ENCODE measurements at places on chromosomes 4 and X.

GRCh38 chrX:77450996-77451395 lies 3.8 kb downstream of the FGF16 start:
- no peak for DNase-seq

- DNase-seq, result no peak
Measured at GRCh38 chr4:176187624-176188023, 7.8 kb downstream of the SPATA4 start.

- DNase-seq, result no peak
Measured at GRCh38 chr4:79906303-79906702, 166.7 kb downstream of the ANTXR2 start.

DNA sequence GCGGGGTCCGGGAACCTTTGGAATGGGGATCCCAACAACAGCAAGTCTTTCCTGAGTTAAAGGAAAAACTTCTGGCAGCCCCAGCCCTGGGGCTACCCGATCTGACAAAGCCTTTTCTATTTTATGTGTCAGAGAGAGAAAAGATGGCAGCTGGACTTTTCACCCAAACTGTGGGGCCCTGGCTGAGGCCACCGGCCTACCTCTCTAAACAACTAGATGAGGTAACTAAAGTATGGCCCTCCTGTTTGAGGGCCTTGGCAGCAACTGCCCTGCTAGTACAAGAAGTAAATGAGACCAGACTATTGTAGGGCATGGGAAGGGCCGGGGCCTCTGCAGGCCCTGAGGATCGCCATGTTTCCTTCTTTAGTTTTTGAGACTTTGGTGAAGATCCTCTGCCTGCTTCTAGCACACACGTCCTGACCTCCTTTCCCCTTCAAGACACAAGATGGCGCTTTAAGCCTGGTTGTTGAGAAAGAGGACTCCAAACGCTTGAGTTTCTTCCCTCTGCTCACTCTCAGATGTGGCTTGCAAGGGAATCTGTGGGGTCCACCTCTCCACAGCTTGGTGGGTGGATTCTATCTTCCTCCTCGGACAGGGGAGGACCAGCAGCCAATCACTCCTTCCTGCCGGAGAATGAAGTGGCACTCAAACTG lies 18.5 kb upstream of the DRD5 start:
- peak; percentile 84 for DNase-seq

DNA sequence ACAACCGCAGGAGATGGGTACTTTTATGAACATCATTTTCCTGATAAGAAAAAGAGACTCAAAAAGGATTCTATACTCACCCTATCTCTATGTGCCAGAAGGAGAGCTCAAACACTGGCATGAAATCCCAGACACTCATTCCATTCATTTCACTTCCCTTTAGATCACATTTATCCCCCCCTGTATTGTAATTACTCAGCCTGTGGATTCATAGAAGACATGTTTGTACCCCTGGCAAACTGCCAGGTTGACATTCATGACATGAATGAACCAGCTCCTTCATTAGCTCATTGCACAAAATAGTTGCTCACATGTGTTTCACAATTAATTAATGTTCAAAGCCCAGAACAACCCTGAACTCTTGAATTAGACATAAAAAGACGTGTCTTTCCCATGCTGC lies 4.9 kb downstream of the SMR3A start:
- no peak for DNase-seq

GRCh38 chr4:138673053-138673452 lies 342.5 kb upstream of the NOCT start:
- DNase-seq, result no peak

GRCh38 chr4:156113138-156113765 lies 159.6 kb upstream of the CTSO start:
- no peak for DNase-seq

DNA sequence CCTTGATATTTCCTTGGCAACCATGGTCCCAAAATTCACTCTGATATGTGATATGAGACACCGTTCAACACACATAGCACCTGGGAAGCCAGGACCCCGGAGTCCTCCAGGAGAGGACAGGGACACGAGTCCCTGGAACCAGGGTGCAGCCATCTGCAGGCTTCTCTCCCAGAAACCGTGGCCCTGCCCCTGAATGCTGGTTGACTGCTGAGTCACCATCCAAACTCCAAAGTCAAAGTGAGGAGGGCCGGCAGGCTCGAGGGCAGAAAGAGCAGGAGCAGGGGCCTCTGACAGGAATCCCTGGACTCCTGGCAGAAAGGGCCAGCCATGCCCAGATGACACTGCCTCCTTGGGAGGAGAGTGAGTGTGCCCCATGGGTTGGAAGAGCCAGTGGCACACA lies 6.9 kb upstream of the PNMA6A start:
- DNase-seq, result no peak

GRCh38 chrX:134622056-134622812 lies 36.0 kb downstream of the PLAC1 start:
- DNase-seq, result no peak

DNA sequence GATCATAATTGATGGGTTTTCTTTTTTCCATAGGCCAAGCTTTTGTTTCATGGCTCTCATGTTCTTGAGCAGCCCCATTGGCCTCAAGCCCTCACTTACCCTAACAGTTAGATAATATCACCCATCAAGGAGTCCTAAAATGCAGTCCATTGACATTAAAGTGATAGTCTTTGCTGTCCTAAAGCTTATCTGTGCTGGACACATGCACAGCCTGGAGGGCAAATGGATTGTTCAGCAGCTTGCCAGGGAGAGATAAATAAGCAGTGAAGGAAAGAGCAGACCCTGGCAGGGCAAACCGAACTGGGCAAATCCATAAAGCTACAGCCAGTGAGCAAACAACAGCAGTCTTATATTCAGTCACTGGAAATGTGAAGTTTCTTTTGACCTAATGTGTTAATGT lies 199.6 kb upstream of the MID1 start:
- no peak for DNase-seq

- DNase-seq, result no peak
Measured at GRCh38 chrX:6505960-6506359, 29.0 kb downstream of the VCX3A start.

DNA sequence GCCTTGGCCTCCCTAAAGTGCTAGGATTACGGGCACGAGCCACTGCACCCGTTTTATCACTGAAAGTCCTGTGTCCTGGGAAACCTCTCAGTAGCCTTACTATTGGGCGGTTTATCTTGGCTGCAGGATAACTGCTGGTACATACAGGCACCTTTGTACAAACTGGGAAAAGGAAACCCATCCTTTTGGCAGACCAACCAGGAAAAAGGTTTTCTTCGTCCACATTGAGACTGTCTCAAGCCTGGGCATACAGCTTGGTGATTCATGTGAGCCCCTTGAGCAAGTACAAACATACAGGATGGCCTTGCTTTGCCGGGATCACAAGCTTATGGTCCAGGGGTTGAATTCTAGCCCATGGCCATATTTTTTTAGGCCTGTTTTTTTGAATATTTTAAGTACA lies 32.8 kb downstream of the RWDD4 start:
- DNase-seq, result no peak

DNA sequence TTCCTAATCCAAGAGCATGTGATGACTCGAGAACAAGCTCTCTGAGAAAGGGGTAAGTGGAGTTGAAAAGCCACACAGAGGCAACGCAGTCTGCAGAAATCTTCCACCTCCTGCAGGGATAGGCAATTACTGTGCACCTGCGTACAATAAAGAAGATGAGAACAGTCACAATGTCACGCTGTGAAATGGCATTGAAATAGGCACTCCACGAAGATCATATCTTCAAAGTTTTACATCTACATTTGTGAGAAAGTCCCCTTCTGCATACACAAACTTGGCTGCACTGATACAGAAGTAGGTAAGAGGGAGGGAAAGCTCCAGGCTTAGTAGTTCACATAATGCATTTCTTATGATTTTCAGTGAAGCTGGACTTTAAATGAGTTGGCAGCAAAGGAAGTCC lies 27.1 kb downstream of the DDX60L start:
- no peak for DNase-seq

DNA sequence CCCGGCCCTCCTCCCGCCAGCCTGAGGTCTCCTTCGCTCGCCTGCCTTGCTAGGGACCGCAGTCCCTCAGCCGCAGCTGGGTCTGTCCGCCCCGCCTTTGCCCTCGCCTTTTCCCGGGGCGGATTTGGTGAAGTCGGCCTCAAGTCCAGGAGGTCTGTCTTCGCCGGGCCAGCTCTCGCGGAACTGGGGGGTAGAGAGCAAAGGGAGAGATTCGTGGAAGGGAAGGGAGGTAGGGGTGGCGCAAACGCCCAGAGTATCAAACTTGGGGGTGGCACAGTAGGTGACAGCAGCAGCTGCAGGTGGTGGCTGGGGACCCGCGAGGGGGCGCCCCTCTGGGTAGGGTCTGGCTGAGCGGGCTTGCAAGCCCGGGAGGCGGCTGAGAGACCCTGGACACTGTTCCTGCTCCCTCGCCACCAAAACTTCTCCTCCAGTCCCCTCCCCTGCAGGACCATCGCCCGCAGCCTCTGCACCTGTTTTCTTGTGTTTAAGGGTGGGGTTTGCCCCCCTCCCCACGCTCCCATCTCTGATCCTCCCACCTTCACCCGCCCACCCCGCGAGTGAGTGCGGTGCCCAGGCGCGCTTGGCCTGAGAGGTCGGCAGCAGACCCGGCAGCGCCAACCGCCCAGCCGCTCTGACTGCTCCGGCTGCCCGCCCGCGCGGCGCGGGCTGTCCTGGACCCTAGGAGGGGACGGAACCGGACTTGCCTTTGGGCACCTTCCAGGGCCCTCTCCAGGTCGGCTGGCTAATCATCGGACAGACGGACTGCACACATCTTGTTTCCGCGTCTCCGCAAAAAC lies at the start of gene NPY2R:
Gene NPY2R (plus strand): TSS at position 379 of the 797 bp plus-strand sequence. CDS start 5,304 bp downstream, outside the sequence.
- peak; percentile 28 for DNase-seq

DNA sequence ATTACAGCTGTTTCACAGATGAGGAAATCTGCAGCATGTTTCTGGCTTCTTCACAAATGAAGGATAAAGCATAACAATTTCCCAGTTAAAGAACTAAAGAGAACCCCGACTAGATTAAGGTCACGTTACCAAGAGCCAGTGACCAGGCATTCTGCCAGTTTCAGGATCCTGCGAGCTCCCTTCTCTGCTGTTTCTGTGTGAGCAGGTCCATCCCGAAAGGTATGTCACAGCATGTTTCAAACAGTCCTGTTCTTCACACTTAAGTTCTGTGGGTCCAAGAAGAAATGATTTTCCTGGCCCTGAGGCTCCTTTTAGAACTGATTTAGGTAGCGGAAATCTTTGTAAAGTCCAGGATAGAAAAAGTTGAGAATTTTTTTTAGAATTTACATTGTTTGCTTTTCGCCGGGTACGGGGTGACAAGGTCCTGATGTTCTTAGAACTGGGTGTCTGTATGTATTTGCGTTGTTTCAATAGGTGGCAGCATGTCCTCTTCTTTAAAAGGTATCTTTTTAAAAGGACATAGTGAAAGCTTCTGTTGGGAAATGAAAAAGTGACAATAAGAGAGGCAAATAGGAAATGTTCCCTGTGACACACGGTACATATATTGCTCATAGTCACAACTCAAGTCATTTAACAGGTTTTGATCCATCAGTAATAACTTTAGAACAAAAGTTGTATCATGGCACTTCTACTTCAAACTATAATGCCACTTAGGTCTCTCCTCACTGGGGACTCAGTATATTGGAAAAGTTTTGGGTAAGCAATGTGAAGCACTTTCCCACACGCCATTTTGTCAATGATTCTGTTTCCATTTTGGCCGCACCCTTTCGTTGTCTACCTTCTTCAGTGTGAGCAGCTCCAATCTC lies 18.4 kb downstream of the IL21 start:
- DNase-seq, result peak; percentile 26

DNA sequence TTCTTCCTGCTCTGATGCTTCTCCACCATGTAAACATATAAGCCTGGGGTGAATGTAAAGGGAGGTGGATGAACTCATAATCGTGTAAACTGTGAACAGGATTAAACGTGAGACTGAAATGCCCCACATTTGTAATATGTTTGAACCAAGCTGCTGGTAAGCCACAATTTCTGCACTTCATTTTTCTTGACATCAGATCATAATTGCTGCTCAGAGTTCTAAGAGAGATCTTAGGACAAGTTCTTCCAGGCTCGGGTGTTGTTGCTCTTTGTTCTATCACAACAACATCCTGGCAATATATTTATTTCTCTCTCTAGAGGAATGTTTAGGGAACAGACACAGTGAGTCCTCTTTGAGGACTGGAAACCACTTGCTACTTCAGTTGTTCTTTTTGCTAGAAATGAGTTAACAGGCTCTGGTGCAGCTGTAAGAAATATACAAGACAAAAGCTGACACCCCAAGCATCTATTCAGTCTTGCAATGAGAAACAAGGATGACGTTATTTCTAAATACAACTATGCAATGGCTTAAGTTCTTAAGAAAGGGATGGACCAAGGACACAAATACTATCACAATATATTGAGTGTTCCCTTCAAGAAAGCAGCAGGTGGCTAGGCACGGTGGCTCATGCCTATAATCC lies 59.6 kb downstream of the LNX1 start:
- DNase-seq, result no peak

- no peak for DNase-seq
Measured at GRCh38 chrX:120999413-120999812, 13.9 kb upstream of the CT47A1 start.

All from mucosa of descending colon (tissue), 3 donors.